ENCODE measurements at places on chromosomes 16 and 17.

GRCh38 chr16:84169765-84170310, 17.0 kb downstream of the TAF1C start:
- no peak for DNase-seq

- DNase-seq = no peak
Measured at GRCh38 chr17:75406222-75406615, 741 bp upstream of the GRB2 start.

DNA sequence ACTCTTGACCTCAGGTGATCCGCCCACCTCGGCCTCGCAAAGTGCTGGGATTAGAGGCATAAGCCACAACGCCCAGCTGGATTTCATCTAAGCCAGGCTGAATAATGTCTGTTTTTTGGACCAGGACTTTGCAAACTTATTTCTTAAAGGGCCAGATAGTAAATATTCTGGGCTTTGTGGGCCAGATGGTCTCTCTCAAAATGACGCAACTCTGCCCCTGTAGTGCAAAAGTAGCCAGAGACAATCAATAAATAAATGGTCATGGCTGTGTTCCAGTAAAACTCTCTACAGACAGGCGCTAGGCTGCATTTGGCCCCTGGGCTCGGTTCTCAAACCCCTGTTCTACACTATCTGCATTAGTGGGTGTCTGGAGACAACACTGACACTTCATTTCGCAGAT, 121.9 kb upstream of the CDH13 start:
- DNase-seq = no peak

DNA sequence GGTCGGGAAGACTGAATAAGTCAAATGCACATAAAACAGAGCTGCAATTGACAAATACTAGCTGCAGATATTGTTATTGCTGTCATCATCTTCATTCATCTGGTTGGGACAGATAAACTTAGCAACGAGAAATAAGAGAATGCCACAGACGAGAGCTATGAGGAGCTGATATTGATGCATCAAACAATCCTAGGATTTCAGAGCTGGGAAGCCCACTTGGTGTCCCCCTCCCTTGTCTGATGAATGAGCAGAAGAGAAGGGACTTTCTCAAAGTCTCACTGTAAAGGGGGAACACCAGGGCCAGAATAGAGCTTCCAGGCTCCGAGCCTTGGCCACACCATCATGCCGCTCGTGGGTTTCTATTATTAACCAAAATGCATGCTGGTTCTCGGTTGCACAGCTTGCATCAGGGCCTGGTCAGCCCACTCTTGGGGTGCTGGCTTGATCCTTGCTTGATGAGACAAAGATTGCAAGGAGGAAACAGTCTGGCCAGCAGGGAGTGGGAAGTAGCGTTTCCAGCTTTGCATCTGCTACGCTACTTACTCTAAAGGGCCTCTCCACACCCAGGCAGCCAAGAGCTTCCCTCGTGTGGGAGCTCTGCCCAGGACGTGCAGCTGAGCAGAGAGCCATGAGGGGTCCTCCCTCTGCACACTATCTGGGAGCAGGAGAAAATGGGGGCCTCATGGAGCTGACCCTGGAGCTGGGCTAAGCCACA, 28.4 kb upstream of the EMP2 start:
- DNase-seq = no peak

DNA sequence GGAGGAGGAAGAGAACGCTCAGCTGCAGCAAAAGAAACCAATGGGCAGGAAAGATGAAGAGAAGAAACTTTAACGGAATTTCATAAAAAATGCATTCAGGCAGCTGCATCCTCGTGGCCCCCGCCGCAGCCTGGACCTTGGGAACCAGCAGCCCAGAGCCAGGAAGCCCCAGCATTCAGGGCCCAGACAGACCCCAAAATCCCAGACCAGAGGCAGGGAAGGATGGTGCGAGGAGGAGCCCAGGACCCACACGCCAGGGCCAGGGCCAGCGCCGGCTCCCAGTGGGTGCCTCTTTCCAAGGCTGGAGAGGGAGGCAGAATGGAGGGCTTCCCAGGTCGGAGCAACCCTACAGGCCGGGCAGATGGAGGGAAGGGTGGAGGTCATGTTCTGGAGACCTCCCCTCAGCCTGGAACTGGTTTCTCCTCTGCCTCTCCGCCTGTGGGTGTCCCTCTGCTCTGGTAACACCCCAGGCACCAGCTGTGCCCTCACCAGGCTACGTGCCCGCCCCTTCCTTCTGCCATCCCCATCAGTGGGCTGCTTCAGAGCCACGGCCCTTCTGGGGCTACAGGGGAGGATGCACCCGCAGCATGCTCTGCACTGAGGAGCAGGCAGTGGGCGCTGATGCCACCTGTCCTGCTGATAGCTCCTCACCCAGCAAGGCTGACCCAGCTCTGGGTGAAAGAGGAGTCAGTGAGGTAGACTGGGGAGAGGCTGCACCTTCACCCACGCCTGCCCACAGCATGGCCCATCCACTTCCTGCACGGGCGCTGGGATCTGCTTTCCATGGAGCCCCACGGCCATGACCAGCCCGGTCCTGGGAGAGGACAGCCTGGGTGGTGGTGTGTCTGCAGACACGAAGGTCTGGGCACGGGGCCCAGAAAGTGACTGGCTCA, 1.2 kb upstream of the MIF4GD start:
- DNase-seq = peak; percentile 70

DNA sequence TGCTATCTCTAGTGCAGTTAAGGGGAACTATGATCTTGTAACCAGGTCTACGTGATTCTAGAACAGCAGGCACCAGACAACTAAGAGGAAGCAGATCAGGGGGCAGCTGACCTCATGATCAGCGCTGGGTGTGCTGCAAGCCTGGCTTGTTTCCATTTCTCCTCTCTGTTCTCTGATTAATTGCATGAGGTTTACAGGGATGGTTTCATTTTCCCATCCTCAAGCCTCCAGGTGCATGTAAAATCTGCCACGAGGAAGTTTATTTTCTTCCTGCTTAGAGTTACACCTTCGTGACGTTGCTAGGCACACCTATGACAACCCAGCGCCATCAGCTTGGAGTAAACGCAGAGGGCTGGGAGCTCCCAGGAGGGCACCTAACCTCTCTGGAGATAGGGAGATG, 4.3 kb upstream of the NUPR1 start:
- no peak for DNase-seq

- no peak for DNase-seq
Measured at GRCh38 chr17:57838857-57839570, 10.8 kb downstream of the MRPS23 start.

GRCh38 chr17:39659279-39660010, 5.7 kb upstream of the TCAP start:
- DNase-seq = no peak

DNA sequence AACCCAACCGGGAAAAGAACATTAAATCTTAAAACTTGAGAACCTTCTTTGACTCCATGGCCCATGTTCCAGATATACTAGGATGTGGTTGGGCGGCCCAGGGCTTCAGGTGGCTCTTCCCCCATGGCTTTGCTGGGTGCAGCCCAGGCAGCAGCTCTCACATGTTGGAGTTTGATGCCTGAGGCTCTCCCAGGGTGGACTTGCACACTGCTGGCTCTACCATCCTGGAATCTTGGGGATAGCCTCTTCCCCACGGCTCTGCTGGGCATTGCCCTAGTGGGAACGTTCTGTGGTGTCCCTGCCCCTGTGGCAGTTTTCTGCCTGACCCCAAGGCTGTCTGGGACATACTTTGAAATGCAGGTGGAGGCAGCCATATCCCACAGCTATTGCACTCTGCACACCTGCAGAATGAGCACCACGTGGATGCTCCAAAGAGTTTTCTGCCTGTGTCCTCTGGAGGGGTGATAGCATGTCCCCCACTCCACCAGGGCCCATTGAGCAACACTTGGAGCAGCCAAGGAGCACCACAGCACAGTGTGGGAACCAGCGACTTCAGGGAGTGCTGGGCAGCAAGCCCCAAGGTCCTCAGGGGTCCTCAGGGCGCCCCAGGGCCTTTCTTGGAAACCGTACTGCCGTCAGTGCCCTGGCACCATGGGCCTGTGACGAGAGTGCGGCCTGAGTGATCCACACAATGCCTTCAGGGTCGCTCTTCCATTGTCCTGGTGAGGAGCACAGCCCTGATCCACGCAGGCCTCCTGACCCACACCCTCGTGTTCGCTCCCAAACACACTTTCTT, 70.8 kb downstream of the GOSR1 start:
- DNase-seq = no peak

- DNase-seq = no peak
Measured at GRCh38 chr16:65845466-65846209, 520.9 kb upstream of the CDH5 start.

DNA sequence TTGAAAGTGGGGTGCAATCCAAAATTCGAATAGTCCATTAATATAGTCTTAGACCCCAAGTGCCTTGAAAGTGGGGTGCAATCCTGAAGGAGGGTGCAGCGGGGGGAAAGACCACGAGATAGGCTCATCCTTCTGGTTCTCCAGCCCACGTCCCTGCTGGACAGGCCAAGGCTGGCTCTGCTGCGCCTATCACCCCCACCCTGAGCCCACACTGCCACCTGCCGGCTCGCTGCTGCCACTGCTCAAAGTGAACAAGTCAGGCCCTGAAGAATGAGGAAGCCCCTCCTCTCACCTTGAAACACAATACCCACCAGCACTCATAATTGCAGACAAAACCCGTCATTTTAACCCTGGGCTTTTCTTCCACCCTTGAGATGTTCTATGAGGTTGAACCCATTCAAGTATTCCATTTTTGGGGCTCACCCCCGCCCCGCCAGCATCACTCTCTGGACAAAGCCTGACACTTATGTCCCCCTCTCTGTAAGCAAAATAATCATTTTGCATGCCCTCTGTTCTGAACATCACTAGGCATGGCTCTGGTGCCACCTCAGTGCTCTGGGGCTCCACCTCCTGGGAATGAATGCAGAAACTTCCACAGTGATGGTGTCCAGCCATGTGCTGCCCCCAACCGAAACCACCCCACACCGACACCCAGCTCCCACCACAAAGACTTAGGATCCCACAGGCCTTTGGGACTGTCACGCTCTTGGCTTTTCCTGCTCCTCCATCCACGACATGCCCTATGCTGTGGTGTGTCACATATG, 56.8 kb downstream of the BEAN1 start:
- peak; percentile 89 for DNase-seq

- no peak for DNase-seq
Measured at GRCh38 chr17:36459045-36459444, 27.4 kb upstream of the ZNHIT3 start.

DNA sequence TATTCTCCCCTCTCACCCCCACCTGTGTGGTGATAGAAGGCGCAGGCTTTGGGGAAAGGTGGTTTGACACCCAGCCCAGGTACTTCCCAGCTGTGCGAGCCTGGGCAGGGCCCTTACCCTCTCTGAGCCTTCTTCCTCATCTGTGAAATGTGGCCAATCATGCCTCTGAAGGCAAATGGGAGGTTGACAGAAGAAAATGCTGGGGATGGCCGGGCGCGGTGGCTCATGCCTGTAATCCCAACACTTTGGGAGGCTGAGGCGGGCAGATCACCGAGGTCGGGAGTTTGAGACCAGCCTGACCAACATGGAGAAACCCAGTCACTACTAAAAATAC, 43.7 kb downstream of the CRISPLD2 start:
- no peak for DNase-seq

- DNase-seq = peak; percentile 61
Measured at GRCh38 chr16:74999219-74999608, 390 bp downstream of the ZNRF1 start.

DNA sequence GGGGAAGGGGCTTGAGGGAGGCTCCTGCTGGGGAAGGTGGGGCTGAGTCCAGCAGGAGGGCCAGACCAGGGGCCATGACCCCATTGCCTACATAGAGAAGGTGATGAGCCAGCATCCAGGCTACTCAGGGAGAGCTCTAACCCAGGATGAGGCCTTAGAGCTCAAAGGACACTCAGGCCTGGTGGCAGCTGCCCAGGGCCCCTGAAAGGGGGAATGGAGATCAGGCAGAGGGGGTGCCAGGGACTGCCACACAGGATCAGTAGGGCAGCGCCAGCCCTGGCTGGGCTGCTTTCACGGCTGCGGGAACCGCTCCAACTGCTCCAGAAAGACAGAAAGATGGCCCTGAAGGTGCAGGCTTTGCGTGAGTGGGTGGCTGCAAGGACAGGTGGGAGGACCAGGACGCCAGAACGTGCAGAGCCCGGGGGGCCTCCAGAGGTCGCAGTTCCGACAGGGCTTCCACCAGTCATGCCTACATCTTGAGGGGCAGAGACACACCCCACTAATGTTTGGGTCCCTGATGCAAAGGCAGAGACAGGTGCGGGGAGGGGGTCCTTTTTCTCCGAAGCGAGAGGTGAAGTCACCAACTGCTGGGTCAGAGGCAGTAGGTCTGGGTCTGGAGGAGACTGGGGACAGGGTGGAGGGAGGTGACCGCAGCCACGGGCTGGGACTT, 882 bp upstream of the ATP6V0C start:
- no peak for DNase-seq

GRCh38 chr16:30122604-30123160, 338 bp downstream of the MAPK3 start:
- DNase-seq = peak; percentile 65

- no peak for DNase-seq
Measured at GRCh38 chr16:82242201-82242600, 72.2 kb upstream of the MPHOSPH6 start.

GRCh38 chr17:30222251-30222650, 13.2 kb downstream of the SLC6A4 start:
- DNase-seq = no peak

- DNase-seq = no peak
Measured at GRCh38 chr17:12122075-12122474, 101.4 kb downstream of the MAP2K4 start.

DNA sequence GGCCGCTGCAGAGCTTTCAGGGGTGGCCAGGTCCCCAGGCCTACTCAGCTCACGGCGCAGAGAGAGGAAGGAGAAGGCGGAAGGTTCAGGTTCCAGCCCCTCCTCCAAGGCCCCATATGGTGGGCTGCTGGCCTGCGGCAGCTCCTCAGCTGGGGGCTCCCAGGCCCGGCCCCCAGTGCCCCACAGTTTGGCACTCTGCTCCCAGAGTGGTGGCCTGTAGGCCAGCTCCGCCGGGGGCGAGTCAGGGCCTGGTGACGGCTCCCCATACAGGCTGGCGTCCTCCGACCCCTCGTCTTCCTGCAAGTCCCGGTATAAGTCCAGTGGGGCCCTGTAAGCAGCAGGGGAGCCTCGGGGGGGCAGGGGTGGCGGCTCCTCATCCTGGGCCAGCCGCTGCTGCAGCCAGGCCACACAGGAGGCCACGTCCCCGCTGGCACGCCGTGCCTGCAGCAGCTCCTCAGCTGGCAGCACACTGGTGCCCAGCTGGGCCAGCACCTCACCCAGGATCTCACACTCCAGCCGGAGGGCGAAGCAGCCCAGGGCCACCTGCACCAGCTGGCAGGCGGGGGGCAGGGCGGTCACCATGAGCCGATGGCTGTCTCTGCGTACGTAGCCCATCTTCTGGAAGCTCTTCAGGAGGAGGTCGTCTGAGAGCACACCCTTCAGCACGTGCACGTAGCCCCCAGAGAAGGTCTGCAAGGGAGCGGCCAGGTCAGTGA, 3.7 kb downstream of the SPATA2L start:
- no peak for DNase-seq

DNA sequence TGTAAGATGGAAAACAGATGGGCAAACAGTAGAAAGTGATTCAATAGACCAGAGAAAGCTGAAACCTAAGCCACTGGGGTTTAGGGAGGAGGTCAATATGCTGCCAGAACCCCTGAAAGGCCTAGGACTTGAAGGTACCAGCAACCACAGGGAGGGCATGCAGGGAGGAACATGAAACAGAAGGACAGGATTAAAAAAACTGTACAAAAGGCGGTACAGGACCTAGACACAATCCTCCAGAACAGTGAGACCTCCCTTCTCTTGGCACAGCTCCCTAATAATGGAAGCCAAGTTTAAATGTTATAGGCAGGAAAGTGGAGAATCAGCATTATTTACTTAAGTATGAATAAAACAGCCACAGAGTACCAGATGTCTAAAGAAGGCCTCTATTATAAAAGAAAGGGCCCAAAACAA, 105.5 kb downstream of the SPAG9 start:
- DNase-seq = no peak

Data from activated CD8-positive, alpha-beta memory T cell treated with anti-CD3 and anti-CD28 coated beads, Interleukin-2, amount 50 U/mL, for 48 hours (primary cell).